ENCODE measurements at places on chromosomes 5 and 9. TPM values are rescaled to one million over a fixed set of nuclear protein-coding genes. Genes with fewer than 3 reads are reported as not detected.

DNA sequence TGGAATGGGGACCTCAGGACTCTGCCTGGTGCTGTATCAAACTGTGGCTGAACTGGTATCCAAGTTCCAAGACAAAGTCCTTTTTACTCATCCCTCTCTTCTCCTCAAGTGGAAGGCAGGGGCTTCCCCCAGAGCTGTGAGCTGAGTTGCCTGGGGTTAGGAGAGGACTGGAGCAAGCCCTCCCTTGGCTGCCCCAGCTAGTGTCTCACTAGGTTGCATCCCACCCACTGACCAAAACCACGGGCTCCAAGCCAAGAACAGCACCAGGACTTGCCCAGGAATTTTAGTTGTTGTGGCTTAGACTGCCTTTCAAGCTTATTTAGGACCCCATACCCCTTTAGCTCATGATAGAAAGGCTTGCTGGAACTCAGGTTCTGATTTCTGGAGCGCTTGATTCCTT lies 158.7 kb upstream of the TNC start:
- H3K27me3 ChIP-seq: no peaks in the 10 kb centered on the region
- no peaks in the 10 kb centered on the region for H3K36me3 ChIP-seq
- H3K4me1 ChIP-seq: no peaks in the 10 kb centered on the region
- no peak overlapping the region for H3K27ac ChIP-seq
- DNase-seq: no peak
- H3K4me3 ChIP-seq: no peak overlapping the region

DNA sequence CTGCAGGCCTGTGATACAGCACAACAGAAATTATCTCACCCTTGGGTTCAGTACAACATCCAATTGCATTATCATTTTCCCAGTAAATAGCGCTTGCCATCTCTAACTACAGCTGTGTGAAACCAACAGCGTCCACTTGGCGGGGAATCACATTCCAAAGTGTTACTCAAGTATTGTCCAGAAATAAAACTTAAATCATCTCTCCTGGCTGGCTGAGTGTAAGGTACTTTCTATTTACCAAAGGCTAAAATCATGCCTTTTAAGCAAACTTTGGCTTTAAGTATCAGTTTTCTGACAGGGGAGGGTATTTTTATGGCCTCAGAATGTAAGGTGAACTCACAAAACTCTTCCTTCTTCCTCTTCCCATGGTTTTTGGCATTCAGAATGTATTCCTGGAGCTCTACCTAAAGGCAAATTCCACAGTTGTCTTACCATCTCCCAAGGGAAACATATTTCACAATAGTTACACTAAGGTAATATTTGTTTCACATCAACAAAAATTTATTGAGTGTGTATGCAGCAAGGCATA lies 205.6 kb upstream of the MPDZ start:
- no peak overlapping the region for H3K4me3 ChIP-seq
- H3K27me3 ChIP-seq: no peaks in the 10 kb centered on the region
- DNase-seq: no peak
- no peaks in the 10 kb centered on the region for H3K36me3 ChIP-seq
- no peaks in the 10 kb centered on the region for H3K4me1 ChIP-seq
- H3K27ac ChIP-seq: no peak overlapping the region

DNA sequence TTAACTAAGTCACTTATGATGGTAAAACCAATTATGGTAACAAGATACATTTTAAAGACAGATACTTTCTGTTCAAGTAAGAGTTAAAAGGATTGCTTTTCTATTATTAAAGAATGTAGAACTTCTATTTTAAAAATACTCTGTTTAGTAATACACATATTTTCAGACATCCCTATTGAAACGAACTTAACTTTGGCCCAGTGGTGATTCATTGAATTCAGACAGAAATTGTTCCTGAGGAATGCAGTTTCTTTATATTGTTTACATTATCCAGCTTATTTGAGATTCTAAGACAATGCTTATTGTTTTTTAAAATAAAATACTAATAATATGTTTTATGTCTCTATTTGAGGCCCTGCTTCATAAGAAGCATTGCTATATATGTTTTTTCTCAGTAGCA lies 816.4 kb downstream of the SEMA5A start:
- H3K27ac ChIP-seq: no peak overlapping the region
- H3K4me3 ChIP-seq: no peak overlapping the region
- H3K27me3 ChIP-seq: no peaks in the 10 kb centered on the region

GRCh38 chr5:143582176-143582575 lies 178.7 kb upstream of the NR3C1 start:
- no peak overlapping the region for H3K27ac ChIP-seq
- no peak for DNase-seq
- no peaks in the 10 kb centered on the region for H3K27me3 ChIP-seq

DNA sequence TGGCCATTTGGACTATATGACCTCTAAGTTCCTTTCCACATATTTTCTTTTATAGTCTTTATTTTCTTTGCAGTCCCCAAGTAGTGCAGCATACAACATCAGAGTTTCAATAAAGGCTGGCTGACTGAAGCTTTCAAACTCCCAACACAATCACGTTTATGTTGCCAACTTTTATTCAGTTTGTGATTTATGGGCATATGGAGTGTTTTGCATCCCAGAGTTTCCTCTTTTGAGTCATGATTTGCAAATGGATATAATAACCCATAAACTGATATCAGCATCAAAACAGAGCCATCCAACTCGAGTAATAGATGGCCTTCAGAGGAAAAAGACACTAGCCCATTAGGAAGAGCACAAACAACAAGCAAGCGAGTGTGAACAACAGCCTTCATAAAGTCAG lies 414.0 kb downstream of the ELAVL2 start:
- H3K27ac ChIP-seq: no peak overlapping the region
- no peaks in the 10 kb centered on the region for H3K4me1 ChIP-seq
- no peaks in the 10 kb centered on the region for H3K36me3 ChIP-seq
- no peaks in the 10 kb centered on the region for H3K27me3 ChIP-seq
- no peak for DNase-seq
- no peak overlapping the region for H3K4me3 ChIP-seq

DNA sequence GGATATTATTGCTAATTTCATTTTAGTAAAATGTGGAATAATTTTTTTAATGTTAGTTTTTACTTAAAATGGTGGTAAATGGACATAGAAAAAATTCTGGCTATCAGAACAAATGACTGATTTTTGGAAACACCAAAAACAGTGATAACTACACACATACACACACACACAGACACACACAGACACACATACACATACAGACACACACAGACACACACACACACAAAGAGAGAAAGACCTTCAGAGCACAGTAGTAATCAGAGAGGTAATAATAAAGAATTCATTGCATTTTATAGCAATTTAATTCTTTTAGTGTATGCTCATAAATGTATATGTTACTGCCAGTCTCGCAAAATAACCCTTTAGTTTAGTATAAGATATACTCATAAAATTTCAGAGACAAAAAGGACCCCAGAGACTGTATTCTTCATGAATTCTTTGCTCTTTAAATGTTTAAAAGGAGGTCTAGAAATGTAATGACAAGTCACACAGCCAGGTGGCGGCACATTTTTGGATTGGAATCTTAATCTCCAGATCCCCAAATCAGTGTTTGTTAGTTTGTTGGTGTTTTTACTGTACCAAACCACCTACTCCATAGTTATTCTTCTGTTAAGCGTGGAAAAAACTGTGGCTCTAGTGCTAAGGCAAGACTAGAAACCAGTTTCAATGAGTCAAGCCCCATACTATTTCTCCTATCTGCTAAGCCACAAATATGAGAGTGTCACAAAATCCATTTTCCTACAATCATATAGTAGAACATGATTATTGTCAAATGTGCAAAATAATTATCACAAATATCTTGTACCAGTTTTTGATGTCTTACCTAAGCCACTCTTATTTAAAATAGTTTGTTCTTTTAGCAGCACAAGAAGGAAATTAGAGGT lies 109.9 kb downstream of the EDIL3 start:
- H3K4me1 ChIP-seq: no peaks in the 10 kb centered on the region
- DNase-seq: peak; percentile 25
- H3K27me3 ChIP-seq: no peaks in the 10 kb centered on the region
- no peak overlapping the region for H3K27ac ChIP-seq
- H3K4me3 ChIP-seq: no peak overlapping the region
- no peaks in the 10 kb centered on the region for H3K36me3 ChIP-seq

DNA sequence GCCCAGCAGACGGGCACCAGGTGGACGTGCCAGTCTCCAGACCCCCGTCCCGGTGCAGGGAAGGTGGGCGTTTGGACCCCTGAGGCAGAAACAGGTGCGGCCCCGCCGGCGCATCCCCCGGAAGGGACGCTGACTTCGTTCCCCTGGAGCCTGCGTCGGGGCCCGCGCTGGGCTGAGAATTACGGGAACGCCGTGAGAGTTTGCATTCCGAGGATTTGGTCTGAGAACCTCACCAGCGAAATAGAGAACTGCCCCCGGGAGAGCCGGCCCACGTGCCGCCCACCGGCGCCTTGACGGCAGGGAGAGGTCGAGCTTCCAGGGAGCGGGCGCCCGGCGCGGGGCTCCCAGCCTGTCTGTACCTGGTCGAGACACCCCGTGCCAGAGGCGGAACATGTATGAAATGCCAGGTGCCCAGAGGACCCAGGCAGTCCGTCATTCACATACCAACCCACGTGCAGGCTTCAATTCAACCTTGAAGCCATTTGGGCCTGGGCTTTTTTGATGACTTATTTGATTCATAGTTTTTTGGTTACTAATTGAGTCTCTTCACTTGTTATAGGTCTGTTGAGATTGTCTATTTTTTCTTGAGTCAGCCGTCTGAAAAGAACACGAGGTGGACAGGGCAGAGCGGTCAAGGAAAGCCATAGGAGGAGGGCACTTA lies 877 bp upstream of the CAMSAP1 start:
- H3K36me3 ChIP-seq: no peaks in the 10 kb centered on the region
- H3K27ac ChIP-seq: no peak overlapping the region
- H3K27me3 ChIP-seq: no peaks in the 10 kb centered on the region
- H3K4me3 ChIP-seq: peak overlapping the region; percentile 45

DNA sequence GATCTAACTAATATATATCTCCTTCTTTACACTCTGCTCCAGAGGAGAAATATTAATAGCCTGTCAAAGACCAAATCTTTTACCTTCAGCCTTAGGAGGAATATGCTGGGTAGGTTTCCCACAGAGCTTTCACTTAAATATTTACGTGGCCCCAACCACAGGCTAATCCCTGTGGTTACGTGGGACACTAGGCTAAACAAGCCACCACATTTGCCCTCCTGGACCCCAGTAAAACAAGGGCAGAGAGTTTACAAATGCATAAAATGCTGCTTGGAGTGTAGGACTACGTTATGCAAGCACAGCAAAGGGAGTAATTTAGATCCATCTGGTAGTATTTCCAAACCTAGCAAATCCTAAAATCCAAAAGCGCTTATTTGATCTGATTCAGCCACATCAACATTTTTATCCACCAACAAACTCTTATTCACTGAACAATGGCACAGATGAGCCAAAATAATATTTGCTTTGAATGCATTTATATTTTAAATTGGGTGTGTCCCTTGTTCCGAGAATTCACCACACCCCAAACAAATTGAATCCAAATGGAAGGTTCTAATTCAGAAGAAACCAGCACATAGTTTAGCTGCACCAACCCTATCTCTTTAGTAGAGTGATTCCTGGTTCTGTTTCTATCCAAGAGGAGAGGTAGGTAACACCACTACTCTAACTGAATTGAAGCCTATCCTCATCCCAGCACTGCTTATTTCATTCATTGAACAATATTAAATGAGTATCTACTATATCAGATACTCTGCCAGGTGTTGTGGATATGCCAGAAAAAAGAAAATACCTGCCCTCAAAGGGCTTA lies 179.0 kb downstream of the TSSK1B start:
- no peaks in the 10 kb centered on the region for H3K4me1 ChIP-seq
- H3K4me3 ChIP-seq: no peak overlapping the region
- DNase-seq: no peak
- H3K36me3 ChIP-seq: no peaks in the 10 kb centered on the region
- H3K27me3 ChIP-seq: no peaks in the 10 kb centered on the region

DNA sequence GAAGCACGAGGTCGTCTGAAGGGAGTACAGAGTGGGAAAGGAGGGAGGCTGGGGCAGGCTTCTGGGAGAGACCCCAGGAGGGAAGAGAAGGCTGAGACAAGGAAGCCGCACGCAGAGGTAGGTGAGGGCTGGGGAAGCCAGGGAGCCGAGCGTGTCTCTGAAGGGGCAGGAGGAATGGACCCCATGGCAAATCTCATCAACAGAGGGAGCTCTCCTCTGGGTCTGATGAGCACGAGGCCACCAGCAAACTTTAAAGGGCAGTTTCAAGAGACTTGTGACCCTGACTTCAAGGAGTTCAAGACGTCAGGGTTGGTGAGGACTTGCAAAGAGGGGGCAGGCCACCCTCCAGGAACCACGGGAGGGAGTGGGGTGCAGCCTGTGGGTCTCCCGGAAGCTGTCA lies 326.2 kb upstream of the IRX2 start:
- no peaks in the 10 kb centered on the region for H3K4me1 ChIP-seq
- H3K27me3 ChIP-seq: peaks cover 61% of the 10 kb centered on the region
- DNase-seq: no peak
- no peak overlapping the region for H3K27ac ChIP-seq
- no peak overlapping the region for H3K4me3 ChIP-seq
- no peaks in the 10 kb centered on the region for H3K36me3 ChIP-seq

DNA sequence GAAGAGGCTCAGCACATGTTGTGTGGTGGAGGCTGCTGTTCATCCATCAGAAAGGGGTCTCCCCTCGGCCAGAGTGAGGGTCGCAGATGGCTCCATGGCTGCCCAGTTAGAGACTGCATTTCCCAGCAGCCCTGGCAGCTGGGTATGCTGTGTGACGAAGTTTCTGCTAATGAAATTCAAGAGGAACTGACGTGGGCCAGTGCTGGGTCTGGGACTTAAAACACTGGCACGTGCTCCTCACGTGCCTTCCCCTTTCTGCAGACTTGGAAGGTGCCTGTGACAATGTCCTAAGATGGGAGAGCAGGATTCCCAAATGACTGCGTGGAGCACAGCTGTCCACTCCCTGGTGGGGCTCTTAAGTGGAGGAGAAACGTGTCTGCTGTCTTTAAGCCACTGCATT lies 114.5 kb upstream of the RAPGEF1 start:
- no peak for DNase-seq
- H3K36me3 ChIP-seq: no peaks in the 10 kb centered on the region
- no peaks in the 10 kb centered on the region for H3K4me1 ChIP-seq
- no peak overlapping the region for H3K27ac ChIP-seq

GRCh38 chr9:69181908-69182353 lies 7.9 kb downstream of the TJP2 start:
- H3K4me3 ChIP-seq: no peak overlapping the region
- peak overlapping the region; percentile 97 for H3K27ac ChIP-seq
- no peak for DNase-seq
- no peaks in the 10 kb centered on the region for H3K27me3 ChIP-seq

DNA sequence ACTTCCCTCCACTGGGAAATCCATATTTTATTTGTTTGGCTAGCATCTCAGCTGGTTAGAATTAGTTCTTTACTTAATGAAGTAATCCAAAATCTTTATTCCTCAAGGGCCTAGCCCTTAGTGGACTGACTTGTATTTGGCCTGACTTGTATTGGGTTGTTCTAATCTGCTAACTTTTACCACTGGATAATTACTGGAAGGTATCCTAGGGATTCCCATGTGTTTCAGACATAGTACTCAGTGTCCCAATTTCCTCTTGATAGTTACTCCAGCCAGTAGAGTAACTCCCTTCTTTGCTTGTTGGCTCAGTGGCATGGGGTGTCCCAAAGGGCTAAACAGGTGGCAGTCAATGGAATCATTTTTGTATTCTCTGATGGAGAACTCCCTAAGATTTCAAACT lies 156.0 kb downstream of the DCP2 start:
- H3K36me3 ChIP-seq: no peaks in the 10 kb centered on the region
- no peak overlapping the region for H3K27ac ChIP-seq
- no peaks in the 10 kb centered on the region for H3K4me1 ChIP-seq
- no peak overlapping the region for H3K4me3 ChIP-seq

GRCh38 chr5:42772265-42772993 lies 15.8 kb downstream of the CCDC152 start:
- H3K27me3 ChIP-seq: peaks cover 8% of the 10 kb centered on the region
- no peak overlapping the region for H3K27ac ChIP-seq
- peaks cover 5% of the 10 kb centered on the region for H3K4me1 ChIP-seq
- no peaks in the 10 kb centered on the region for H3K36me3 ChIP-seq
- DNase-seq: peak; percentile 72

FOXD4L3 gene
- not detected for total RNA-seq

GDA gene
- 142 TPM for total RNA-seq

ANKRD34B gene
- 0.15 TPM for total RNA-seq

RMRP gene
- total RNA-seq: 13,506 TPM

Measured in PC-9 (cell line).